ENCODE measurements at places on chromosomes 3 and 15. TPM values are rescaled to one million over a fixed set of nuclear protein-coding genes. Genes with fewer than 3 reads are reported as not detected.

Gene SPTBN5
- polyA plus RNA-seq: not detected

Gene CHRNA7
- polyA plus RNA-seq: not detected

Gene KNG1
- 0.07 TPM for polyA plus RNA-seq

Gene LINGO1
- not detected for polyA plus RNA-seq

Gene GABRA5
- polyA plus RNA-seq: not detected

Gene SERPINI2
- not detected for polyA plus RNA-seq

Gene CHRFAM7A
- not detected for polyA plus RNA-seq

Gene ENTPD3
- polyA plus RNA-seq: not detected

Gene MKRN3
- 1.3 TPM for polyA plus RNA-seq

Gene LRRC31
- not detected for polyA plus RNA-seq

Gene OGG1
- 20.7 TPM for polyA plus RNA-seq

Gene SLMAP
- 23.7 TPM for polyA plus RNA-seq

Gene TPRG1
- polyA plus RNA-seq: 10.6 TPM

Gene EHHADH
- polyA plus RNA-seq: 2.5 TPM

Gene RBP2
- not detected for polyA plus RNA-seq

Gene PLA2G4B
- polyA plus RNA-seq: 0.82 TPM
